ENCODE measurements at places on chromosomes 11 and 22.

GRCh38 chr11:27464909-27465308, 7.7 kb downstream of the LGR4 start:
- DNase-seq = no peak
- H3K27me3 ChIP-seq = no peaks in the 10 kb centered on the region
- peaks cover 48% of the 10 kb centered on the region for H3K4me1 ChIP-seq
- no peak overlapping the region for H3K4me3 ChIP-seq
- no peaks in the 10 kb centered on the region for H3K36me3 ChIP-seq

DNA sequence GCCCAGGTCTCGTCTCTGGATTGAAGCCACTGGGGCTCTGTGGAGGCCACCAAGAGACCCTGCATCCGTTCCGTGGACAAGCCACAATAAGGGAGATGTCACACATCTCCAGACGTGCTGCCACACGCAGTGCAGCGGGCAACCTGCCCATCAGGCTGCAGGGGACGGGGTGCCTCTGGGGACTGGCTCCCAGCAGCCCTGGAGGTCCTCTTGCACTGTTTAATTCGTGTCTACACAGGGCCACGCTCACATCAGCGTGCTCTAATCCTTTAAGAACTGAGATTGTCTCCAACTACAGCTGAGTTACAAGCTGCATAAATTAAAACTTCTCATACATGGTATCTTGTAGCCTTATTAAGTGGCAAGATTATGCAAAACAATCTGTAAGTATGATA, 1232.2 kb downstream of the BRD1 start:
- H3K4me1 ChIP-seq = no peaks in the 10 kb centered on the region
- H3K4me3 ChIP-seq = no peak overlapping the region
- H3K36me3 ChIP-seq = no peaks in the 10 kb centered on the region
- no peak for DNase-seq
- H3K27ac ChIP-seq = no peak overlapping the region
- H3K27me3 ChIP-seq = no peaks in the 10 kb centered on the region

DNA sequence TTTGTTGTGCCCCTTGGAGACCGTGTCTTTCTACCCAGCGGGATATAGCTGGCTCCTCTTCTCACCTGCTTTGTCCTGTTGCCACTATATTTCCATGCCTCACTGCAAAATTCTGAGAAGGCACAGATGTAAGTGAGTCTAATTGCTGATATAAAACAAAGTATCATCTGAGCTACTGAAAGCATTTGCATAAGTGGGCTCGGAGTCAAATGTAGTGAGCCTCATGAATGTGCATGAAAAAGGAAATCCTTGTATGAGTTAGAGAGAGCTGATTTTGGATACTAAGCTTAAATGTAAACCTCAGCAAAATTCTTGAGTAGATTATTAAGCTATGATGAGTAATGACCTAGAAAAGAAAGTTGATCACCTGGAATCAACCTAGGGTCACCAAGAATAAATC, 13.9 kb downstream of the OVCH2 start:
- H3K27ac ChIP-seq = no peak overlapping the region
- no peak for DNase-seq

- H3K27ac ChIP-seq = no peak overlapping the region
- no peak overlapping the region for H3K4me3 ChIP-seq
- H3K27me3 ChIP-seq = no peaks in the 10 kb centered on the region
- H3K4me1 ChIP-seq = no peaks in the 10 kb centered on the region
- DNase-seq = peak; percentile 8
Measured at GRCh38 chr11:111819829-111820237, 51.5 kb downstream of the ALG9 start.

DNA sequence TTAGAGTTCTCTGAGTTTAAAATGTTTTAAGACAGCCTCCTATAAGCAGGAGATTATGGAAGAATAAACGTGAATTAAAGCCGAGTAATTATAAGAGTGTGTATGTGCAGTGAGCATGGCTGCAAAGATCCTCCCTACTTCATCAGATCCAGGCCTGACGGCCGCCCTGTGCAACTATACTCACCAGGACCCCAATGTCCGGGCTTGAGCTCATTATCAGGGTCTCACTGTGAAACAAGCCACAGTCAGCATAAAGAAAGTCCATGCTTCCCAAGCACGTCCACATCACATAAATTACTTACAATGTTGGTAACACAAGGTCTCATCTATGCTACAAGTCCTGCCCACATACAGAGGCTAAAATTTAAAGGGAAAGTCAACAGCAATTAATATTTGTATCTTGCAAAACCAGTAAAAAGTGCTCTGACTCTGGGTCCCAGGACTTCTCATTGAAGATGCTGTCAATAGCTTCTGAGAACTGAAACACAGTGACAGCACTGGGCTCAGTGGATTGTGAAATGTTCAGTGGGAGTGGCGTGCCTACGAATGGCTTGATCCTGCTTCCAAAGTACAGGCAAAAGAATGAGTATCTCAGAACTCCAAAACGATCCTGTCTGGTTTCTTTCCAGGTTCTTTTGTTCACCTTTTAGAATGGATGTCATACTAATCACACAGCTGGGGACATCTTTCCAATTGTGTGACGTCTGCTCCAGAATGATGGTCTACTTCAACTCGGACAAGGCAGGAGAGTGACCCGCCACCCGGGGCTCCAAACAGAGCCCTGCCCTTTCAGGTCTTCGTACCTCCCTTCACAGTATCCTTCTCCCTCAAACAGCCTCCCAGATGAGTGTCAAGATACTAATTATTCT, 72.1 kb upstream of the ARFGAP3 start:
- H3K4me1 ChIP-seq = peaks cover 17% of the 10 kb centered on the region
- H3K27ac ChIP-seq = no peak overlapping the region
- no peak overlapping the region for H3K4me3 ChIP-seq
- no peaks in the 10 kb centered on the region for H3K27me3 ChIP-seq
- H3K36me3 ChIP-seq = no peaks in the 10 kb centered on the region

GRCh38 chr11:77407613-77408012, 66.3 kb downstream of the PAK1 start:
- peak; percentile 79 for DNase-seq
- no peaks in the 10 kb centered on the region for H3K27me3 ChIP-seq
- no peaks in the 10 kb centered on the region for H3K36me3 ChIP-seq
- no peak overlapping the region for H3K27ac ChIP-seq

Measured in cardiac muscle cell (in vitro differentiated cells and primary cell).